Cardiac ventricle fibroblast (primary cell): ENCODE measurements at places on chromosomes 16 and 17. TPM values are rescaled to one million over a fixed set of nuclear protein-coding genes. Genes with fewer than 3 reads are reported as not detected.

CCL1 gene
- total RNA-seq = not detected in 2 replicates

VPS35L gene
- 39.8 and 52.6 TPM in 2 replicates for total RNA-seq

DHRS7C gene
- total RNA-seq = not detected in 2 replicates

RAB37 gene
- total RNA-seq = 0.06 and 0.10 TPM in 2 replicates

C1QTNF1 gene
- 587 and 650 TPM in 2 replicates for total RNA-seq

SMIM5 gene
- not detected in 2 replicates for total RNA-seq
